ENCODE measurements at places on chromosomes 11 and 22.

DNA sequence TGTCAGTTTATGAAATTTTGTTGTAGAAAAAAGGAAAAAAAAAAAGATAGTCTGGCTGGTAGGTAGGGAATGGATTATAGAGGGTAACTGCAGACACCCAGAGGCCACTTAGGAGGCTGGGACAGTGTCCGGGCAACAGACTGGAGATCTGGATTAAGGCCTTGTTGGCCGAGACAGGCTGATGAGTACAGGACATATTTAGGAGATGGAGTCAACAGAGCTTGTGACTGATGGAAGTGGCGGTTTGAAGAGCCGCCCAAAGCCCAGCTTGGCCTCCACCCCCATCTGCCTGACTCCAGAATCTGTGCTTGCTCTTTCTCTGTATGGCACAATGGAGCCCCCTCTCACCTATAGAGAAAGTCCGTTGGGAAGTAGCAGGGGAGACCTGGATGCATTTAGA, 7.6 kb downstream of the PLEKHB1 start:
- DNase-seq = no peak

GRCh38 chr11:58276151-58276550, 8.1 kb upstream of the OR10W1 start:
- no peak for DNase-seq

DNA sequence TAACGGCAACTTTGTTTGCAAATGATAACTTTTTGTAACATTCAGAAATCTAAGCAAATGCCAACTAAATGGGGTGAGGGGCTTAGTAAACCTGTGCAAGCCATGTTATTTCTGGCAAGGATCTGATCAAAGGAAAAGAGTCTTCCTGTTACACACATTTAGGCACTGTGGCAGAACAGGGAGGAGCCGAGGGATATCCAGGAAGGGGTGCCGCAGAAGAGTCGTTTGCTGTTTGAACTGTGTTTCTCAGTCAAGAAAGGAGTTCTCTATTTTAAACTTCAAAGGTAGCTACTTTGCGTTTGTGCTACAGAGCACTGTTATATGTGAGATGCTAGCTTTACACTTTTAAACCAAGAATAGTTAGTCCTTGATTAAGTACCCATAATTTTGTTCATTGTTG, 175.5 kb downstream of the ETS1 start:
- no peak for DNase-seq

DNA sequence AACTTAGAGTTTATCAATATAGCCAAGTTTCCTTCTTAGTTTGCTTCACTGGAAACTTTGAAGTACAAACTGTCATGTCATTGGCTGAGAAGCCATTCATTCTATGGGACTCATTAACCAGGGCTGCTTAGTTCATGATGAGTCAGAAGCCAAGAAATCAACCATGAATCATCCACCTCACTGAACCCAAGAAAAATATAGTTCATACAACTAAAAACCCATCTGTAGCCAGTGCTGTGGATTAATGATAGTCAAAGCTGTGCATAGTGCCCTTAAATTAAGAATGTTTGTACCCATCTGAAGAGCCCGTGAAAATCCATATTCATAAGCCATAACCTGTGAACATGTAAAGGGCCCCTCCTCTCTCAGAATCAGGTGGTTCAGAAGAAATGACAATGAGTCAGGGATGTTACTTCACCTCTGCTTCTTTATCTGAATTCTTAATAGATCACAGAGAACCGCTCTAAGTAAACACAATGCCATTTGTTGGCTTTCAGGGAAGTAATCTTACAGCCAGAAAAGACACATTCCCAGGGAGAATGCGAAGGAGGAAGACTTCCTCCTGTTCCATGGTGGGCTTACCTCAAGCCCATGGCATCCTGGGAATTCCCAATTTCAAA, 25.4 kb downstream of the MMP20 start:
- DNase-seq = no peak

GRCh38 chr11:36130401-36130800, 158.8 kb downstream of the COMMD9 start:
- DNase-seq = no peak

GRCh38 chr11:47179655-47179991, 2.9 kb upstream of the ARFGAP2 start:
- no peak for DNase-seq

- no peak for DNase-seq
Measured at GRCh38 chr11:133204158-133204557, 328.1 kb downstream of the OPCML start.

- DNase-seq = no peak
Measured at GRCh38 chr22:45584121-45584570, 81.5 kb downstream of the FBLN1 start.

GRCh38 chr11:43943931-43944751, 1.7 kb downstream of the C11orf96 start:
- DNase-seq = no peak

DNA sequence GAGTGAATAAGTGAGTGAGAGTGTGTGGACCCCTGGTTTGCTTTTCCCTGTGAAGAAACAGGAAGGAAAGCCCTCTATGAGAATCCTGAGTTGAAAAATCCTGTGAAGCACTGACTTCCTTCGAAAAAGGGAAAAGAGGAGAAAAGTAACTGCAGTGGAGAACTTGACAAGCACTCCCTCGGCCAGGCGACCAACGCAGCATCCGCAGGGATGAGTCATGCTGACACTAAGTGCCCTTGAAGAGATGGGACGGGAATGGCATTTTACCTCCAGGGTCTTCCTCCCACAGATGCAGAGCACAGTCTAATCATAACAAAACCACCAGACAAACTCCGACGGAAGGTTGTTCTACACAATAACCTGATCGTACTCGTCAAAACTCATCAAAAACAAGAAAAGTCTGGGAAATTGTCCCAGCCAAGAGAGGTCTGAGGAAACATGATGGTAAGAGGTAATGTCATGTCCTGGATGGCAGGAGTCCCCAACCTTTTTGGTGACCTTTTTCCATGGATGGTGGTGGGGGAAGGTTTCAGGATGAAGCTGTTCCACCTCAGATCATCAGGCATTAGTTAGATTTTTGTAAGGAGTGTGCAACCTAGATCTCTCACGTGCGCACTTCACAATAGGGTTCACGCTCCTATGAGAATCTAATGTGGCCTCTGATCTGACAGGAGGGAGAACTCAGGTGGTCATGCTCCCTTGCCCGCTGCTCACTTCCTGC, 132.2 kb upstream of the B3GAT1 start:
- DNase-seq = no peak

Measured in right hindlimb (tissue), 1 donor.